ENCODE measurements at places on chromosomes 11 and 22.

GRCh38 chr11:9550191-9550628, 23.3 kb upstream of the WEE1 start:
- DNase-seq = no peak

DNA sequence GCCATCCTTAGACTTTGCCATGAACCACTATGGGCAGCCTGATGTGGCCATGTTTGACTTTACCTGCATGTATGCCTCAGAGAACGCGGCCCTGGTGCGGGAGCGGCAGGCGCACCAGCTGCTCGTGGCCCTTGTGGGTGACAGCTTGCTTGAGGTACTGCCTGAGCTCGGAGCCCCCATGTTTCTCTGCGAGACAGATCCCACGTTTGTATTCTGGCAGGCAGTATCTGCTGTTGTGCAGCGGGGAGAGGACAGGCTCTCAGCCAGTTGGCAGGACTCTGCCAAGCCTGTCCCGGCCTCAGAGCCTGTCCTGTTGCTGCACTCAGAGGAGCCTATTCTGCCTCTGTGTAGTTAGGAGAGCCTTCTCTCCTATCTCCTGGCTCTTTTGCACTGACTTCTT, 109.9 kb downstream of the MICAL2 start:
- DNase-seq = no peak

DNA sequence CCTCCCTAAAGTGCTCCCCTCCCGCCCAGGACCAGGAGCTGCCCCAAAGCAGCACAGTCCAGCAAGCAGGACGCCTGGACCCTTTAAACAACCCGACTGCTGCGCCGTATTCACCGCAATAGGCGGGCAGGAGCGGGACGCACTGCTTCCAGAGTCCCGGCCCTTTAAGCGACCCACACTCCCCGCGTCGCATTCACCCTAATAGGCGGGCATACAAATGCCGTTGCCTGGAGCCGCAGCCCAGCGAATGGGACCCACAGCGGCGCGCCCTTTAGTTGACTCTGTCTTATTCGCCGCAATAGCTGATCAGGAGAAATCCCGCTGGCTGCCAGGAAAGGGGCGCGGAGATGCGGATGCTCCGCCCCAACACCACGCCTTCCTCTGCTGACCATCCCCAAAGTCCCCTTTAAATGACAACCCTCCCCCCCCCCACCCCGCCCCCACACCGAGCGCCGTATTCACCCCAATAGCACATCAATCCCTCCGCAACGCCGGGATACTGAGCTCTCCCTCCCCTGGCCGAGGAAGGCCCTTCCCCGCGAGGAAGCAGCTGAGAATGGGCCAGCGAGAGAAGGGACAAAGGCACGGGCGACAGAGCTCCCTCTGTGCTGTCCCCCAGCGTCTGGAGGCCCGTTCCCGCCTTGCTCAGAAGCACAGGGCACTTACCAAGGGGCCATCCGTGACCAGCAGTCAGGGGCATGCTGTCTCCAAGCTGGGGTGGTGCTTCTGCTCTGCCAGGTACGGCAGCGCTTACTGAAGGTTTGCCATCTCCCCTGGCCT, 4.7 kb downstream of the OSBPL5 start:
- peak; percentile 71 for DNase-seq

- no peak for DNase-seq
Measured at GRCh38 chr11:66546368-66546965, at the start of gene ACTN3. TSS of gene ACTN3 (plus strand) at chr11:66546903. CDS start at chr11:66546938, 35 bp downstream.

DNA sequence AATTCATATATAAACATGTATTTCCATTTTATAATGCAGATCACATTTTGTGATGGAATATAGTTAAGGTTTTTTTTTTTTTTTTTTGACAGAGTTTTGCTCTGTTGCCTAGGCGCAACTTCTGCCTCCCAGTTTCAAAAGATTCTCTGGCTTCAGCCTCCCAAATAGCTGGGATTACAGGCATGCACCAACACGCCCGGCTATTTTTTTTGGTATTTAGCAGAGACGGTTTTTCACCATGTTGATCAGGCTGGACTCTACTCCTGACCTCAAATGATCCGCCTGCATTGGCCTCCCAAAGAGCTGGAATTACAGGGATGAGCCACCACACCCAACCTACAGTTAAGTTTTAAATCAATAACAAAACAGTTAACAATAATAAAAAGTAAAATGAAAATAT, 18.8 kb downstream of the XKR3 start:
- DNase-seq = no peak

DNA sequence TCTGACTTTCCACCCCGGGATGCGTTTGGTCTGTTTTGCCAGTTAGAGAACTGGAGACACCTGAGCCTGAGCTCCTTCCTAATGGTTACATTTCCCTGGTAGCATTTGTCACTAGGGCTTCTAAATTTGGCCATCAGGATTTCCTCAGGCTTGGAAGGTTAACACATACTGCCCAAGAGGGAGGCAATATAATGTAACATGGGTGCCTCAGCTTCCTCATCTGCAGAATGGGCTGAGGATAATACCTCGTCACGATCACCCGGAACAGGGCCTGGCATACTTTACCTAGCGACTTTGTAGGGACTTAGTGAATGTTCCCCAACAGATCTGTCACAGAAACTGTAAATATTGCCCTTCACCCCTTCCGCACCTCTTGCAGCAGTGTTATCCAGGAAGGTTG, 11.3 kb downstream of the IL17RA start:
- no peak for DNase-seq
